ENCODE measurements at places on chromosomes 3 and 15. TPM values are rescaled to one million over a fixed set of nuclear protein-coding genes. Genes with fewer than 3 reads are reported as not detected.

Gene PPM1L
- total RNA-seq, result 0.87 TPM

Gene NDN
- 132 TPM for total RNA-seq

Gene TRH
- total RNA-seq, result not detected

Gene SNX4
- 48.1 TPM for total RNA-seq

Gene SH2D7
- under 0.01 TPM for total RNA-seq

Gene P2RY13
- not detected for total RNA-seq

Gene UROC1
- total RNA-seq, result not detected

Gene ITPR1
- 47.3 TPM for total RNA-seq

Gene TF
- total RNA-seq, result 0.17 TPM

Gene TRIM42
- total RNA-seq, result not detected

Gene CPLX3
- total RNA-seq, result not detected

Gene MTFMT
- 29.1 TPM for total RNA-seq

Gene GASK1A
- 4.5 TPM for total RNA-seq

Gene CHCHD6
- 12.6 TPM for total RNA-seq

Gene HYAL1
- total RNA-seq, result 6.1 TPM

Gene ACOX2
- 26.5 TPM for total RNA-seq

Gene FEZF2
- total RNA-seq, result not detected

Gene MEX3B
- total RNA-seq, result 3.2 TPM

Gene FAM81A
- total RNA-seq, result 0.33 TPM

Gene RPS17
- 1,497 TPM for total RNA-seq

Gene LRTM1
- total RNA-seq, result not detected

Gene TMEM115
- total RNA-seq, result 84.4 TPM

Gene GOLGA8R
- 3.9 TPM for total RNA-seq

Gene TXNRD3
- 10.3 TPM for total RNA-seq

Gene MINAR1
- 0.83 TPM for total RNA-seq

Gene EFHB
- total RNA-seq, result 0.17 TPM

Gene CD200
- total RNA-seq, result not detected

Gene GRAMD2A
- 0.33 TPM for total RNA-seq

Gene MST1
- 10.4 TPM for total RNA-seq

Gene UBA7
- 92.1 TPM for total RNA-seq

Gene NOX5
- 0.83 TPM for total RNA-seq

Gene DUOXA2
- not detected for total RNA-seq

Gene CCDC39
- total RNA-seq, result 0.17 TPM

Gene ASB14
- not detected for total RNA-seq

Gene GOLGA8S
- total RNA-seq, result 0.15 TPM

Gene ROPN1
- total RNA-seq, result not detected

Gene NR1D2
- total RNA-seq, result 30.5 TPM

Gene FOXL2
- not detected for total RNA-seq

Gene TYRO3
- 18.0 TPM for total RNA-seq

Gene RTP3
- total RNA-seq, result not detected

Gene CEP152
- total RNA-seq, result 10.1 TPM

Gene CD86
- total RNA-seq, result not detected

Gene FMN1
- total RNA-seq, result 23.3 TPM

Gene ROBO2
- 1.0 TPM for total RNA-seq

Gene CD200R1
- not detected for total RNA-seq

Gene SEMA3F
- 7.6 TPM for total RNA-seq

Gene SPPL2A
- 94.3 TPM for total RNA-seq

Gene TRPM1
- not detected for total RNA-seq

Gene TEX55
- total RNA-seq, result not detected

Gene ZBBX
- total RNA-seq, result not detected

Gene GAP43
- 0.33 TPM for total RNA-seq

Gene LRRC49
- 29.4 TPM for total RNA-seq

Gene MOBP
- total RNA-seq, result under 0.01 TPM

Gene LRRN1
- under 0.01 TPM for total RNA-seq

All from smooth muscle cell of trachea (primary cell).